ENCODE measurements at places on chromosomes 3 and 15.

- peak; percentile 9 for DNase-seq
These were observed 70.6 kb upstream of the STT3B start for GRCh38 chr3:31462050-31462569.

DNA sequence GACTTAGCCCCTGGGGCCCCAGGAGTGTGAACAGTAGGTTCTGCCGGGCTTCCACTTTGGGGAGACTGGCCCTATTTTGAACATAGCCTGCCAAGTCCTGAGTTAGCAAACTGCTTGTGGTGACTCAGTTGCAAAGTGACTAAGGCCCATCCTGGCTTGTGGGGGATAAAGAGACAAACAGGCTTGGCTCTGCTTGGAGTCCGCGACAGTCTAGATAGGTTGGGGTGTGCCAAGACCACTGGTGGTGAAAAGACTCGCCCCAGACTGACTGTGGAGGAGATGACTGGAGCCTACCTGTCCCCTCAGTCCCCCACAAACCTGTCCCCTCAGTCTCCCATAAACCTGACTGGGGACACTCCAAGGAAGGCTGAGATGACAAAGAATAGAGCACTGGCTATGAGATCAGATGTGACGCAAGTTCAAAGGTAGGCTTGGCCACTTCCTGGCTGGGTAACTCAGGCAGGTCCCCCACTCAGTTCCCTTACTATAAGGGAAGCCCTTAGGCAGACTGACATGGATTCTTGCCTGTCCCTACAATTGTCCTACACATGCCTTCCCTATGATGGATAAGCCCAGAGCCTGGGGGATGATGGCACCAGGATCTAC, 4.3 kb downstream of the DNASE1L3 start:
- no peak for DNase-seq

DNA sequence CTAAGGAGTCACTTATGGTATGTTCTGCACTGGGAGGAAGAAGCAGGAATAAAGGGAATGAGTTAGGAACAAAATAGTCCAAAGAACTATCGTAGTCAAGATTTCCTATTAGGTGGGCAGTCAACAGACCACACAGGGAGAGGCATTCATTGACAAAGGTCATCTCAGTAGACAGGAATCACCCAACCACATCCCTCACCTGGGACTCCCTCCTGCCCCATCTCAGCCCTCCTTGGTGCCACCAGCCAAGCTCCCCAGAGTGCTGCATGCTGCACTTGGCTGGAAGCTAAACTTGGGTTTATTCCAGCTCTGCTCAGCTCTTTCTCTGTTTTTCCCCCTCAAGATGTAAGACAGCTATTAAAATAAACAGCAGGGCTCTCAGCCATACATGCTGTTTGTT, 72.3 kb upstream of the CTNNB1 start:
- no peak for DNase-seq

- DNase-seq = no peak
These were observed 11.3 kb downstream of the SHQ1 start for GRCh38 chr3:72836923-72837322.

DNA sequence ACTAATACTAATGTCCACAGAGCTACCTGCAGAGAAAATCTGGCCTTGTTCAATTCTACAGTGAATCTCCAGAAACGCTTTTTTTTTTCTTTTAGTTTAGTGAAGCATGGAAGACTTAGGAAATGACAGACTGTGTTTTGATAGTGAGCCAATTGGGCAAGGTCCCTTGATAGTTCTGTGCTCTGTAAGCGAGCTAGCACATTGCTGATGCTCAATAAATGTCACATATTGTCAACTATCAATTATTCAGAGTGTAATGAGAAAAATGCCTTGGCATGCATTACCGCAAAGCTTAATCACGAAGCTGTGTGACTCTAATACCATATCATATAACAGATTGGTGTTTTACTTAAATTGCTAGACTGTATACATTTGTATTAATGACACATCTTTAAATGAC, 5.2 kb upstream of the C3orf85 start:
- DNase-seq = no peak

- no peak for DNase-seq
These were observed 319.9 kb upstream of the ICE2 start for GRCh38 chr15:60798821-60799220.

Data from NCI-H1105 (cell line).